ENCODE measurements at places on chromosomes 1 and 21.

DNA sequence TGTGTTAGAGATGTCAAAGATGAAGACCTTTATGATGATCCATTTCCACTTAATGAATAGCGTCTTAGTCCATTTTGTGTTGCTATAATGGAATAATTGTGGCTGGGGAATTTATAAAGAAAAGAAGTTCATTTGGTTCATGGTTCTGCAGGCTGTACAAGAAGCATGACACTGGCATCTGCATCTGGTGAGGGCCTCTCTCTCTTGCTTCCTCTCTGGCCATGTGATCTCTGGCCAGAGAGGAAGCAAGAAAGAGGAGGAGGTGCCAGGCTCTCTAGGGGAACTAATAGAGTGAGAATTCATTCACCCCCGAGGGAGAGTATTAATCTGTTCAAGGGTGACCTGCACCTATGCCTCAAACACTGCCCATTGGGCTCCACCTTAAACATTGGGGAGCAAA is 242.8 kb downstream of the DISC1 start:
- no peak for DNase-seq

- DNase-seq: no peak
Observed at GRCh38 chr1:169364948-169365347, 2.6 kb downstream of the NME7 start.

- no peak for DNase-seq
Observed at GRCh38 chr1:224498574-224499170, 64.1 kb upstream of the WDR26 start.

GRCh38 chr1:162849711-162850110 is 11.3 kb downstream of the CCDC190 start:
- no peak for DNase-seq

GRCh38 chr1:59272507-59272906 is 24.4 kb upstream of the FGGY start:
- no peak for DNase-seq

DNA sequence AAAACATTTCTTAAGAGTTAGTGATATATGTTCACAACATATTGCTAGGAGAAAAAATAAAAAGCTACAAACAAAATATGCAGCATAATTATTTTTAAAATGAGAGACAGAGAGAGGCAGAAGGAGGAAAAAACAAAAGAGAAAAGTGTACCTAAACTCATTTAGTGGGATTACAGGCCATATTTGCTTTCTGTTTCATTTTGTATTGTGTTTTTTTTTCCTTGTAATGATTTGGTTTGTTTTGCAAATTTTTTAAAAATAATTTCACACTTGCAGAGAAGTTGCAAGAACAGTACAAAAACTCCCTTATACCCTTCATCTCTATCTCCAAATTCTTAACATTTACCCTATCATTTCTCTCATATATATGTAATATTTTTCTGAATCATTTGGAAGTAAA is 65.0 kb downstream of the LBR start:
- no peak for DNase-seq

DNA sequence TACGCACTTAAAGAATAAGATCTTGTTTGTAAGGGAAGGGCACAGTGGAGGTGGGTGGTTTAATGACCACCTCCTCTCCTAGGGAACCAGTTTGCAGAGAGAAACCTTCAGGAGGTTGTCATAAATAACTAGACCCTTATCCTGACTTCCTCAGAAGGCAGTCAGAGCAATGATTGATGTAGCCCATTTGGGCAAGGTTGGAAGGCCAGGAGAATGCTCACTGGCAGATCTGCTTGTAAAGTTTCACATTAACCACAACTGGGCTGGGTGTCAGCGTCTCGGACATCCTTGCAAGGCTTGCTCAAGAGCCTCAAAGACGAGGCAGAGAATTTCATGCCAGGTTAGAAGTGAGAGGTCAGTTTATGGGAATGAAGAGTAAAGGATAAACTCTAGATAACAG is 87.6 kb upstream of the TRABD2B start:
- DNase-seq: no peak

Measured in stimulated activated naive CD4-positive, alpha-beta T cell treated with Interleukin-2 at 50 U/mL for 16 hours (primary cell).